ENCODE measurements at places on chromosomes 5 and 9.

DNA sequence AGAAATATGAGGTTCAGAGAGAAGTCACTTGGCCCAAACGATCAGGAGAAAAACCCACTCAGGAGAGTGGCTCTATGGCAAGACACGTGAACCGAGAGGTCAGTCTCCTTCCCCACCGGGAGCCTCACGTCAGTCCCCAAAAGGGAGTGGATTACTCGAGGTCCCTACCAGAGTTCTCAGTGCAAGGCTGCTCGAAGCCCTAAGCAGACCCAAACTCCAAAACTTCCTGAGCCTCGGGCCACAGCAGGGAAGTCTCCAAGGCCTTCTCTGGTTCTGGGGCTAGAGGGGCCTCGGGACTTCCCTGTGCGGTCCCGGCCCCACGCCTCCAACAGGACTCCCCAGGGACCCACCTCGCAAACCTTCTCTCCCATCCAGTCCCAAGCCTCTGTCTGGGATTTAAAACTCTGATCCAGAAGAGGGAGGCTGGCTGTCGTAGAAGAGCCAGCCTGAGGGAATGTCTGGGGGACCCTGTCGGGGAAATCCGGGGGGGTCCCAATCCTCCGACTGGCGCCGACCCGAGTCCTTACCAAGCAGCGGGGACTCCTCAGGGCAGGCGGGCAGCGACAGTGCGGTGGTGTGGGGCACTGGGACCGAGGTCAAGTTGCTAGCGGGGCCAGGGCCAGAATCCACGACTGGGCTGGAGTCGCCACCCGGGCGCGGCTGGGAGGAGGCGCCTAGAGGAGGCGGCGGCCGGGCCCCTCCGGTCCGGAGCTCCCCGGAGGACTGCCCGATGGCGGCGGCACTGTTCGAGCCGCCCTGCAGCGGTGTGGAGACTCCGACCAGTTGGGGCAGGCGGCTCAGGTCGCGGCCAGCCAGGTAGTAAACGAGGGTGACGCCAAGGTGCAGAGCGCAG, 679 bp downstream of the B4GALT1 start:
- DNase-seq = peak; percentile 48

DNA sequence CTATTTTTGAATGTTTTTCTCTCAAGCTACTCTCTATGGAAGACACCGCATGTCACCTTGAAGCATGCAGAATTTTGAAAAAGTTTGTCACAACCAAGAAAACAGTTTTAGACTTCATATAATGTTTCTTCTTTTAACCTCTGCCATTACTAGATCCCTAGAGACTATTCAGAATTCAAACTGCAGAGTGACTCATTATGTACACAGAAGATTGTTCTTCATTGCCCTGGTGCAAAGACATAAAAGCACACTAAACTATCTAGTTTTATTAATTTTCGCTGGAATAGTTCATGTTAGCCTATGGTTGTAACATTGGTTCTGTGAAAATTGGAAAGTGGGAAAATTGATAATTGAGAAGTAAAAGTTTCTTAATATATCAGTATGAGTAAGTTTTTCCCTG, 18.4 kb downstream of the F2RL2 start:
- no peak for DNase-seq

DNA sequence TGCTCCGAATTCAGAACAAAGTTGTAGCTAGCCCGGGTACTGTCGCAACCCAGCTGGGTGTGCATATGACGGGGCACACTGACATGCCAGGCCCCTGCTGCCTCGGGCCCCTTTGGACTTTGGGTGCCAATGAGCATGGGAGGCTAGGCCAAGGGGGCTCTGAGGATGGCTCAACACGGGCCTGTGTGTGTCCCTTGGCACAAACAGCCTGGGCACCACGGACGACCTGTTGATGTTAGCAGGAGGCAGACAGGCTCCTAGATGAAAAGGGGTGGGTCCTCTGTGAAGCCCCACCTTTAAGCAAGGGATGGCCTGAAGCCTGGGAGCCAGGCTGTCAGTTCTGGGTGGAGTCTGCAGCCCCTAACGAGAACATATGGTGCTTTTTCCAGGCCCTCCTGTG, 1688.2 kb downstream of the EFNA5 start:
- no peak for DNase-seq

DNA sequence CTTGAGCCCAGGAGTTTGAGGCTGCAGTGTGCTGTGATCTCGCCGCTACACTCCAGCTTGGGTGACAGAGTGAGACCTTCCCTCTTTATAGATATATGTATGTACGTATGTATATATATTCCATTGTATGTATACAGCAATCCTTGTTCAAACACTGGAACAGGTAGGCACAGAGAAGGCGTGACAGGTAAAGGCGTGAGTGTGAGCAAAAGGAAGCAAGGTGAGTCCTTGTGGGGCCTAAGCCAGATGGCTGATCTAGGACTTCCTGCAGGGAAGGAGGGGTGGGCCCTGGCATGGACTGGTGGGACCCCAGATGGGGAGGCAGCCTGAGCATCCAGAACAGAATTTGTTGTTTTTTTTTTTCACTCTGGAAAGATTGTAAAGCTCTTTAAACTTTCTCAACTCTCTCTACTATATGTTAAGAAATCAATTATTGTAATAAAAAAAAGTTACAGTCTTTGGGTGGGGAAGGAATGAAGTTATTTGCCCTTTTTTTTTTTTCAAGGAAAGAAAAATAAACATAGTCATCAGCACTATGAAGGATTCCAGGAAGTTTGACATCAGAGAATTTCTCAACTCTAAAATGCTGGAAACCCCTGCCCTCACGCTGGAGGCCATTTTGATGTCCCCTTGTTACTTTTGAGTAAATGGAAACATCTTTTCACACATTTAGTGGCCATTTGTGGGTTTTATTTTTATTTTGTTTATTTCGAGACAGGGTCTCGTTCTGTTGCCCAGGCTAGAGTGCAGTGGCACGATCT, 38.9 kb upstream of the STXBP1 start:
- no peak for DNase-seq

DNA sequence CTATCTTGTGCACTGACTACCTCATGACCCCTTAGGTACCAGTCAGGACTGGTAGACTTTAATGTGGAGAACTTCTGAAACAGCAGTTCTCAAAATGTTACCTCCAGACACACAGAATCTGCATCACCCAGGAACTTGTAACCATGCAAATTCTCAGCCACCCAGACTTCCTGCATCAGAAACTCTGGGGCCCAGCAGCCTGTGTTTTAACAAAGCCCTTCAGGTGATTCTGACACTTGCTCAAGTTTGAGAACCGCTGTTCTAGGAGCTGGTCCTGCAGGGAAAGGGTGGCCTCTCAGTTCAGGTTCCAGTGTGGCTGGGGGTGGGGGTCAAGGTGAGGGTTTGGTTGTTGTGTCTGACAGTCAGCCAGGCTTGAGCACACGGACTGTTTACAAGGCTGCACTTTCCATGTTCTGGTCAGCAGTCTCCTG, 28.4 kb downstream of the ZFP62 start:
- DNase-seq = peak; percentile 50
